EH (cell line): ENCODE measurements at places on chromosomes 3 and 15.

DNA sequence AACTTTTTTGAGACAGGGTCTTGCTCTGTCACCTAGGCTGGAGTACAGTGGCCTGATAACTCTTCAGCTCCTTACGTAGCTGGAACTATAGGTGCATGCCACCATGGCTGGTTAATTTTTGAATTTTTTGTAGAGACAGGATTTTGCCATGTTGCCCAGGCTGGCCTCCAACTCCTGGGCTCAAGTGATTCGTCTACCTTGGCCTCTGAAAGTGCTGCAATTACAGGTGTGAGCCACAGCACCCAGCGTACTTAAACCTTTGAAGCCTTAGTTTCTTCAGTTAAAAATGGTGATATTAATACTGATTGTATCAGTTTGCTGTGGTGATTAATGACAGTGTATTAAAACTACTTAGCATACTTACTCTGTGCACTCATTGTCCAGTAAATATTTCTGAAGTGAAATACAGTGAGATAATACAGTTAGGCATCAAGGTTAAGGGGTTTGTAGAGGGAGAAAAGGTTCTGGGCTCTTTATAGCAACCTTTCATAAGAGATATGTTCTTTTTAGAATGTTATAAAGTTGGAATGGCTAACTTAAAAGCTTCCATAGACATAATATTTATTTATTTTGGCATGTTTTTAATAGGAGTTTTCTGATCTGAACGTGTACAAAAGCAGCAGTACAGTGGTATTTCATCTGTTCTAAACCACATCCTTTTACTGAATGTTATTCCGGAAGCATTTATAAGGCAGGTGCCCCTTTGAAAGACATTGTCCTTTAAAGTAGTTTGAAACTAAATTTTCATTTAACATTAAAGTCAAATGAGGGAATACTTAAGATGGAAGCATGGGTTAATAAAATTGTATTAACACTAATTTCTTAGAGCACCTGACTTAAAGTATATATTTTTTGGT is 23.6 kb downstream of the NCK1 start:
- DNase-seq: no peak

- no peak for DNase-seq
Observed at GRCh38 chr15:63083541-63083940, 38.1 kb upstream of the LACTB start.

DNA sequence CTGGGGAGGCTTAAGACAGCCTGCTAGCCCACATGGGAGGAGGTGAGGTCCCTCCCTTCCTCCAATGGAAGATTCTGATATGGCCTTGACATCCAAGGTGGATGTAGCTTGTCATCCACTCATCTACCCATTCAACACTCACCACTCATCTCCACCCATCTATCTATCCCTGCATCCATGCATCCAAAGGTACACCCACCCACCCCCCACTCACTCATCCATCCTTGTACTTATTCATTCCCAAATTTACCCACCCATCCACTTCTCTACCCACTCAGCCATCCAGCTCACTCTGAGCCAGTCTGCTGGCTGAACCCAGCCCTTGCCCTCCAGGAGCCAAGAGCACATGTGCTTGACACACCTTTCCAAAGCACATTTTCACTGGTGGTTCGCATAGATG is 189.7 kb downstream of the TLE3 start:
- DNase-seq: no peak

- DNase-seq: no peak
Observed at GRCh38 chr3:134030379-134031347, 938 bp upstream of the SLCO2A1 start.

GRCh38 chr15:63231706-63232105 is 42.3 kb downstream of the RAB8B start:
- DNase-seq: no peak

DNA sequence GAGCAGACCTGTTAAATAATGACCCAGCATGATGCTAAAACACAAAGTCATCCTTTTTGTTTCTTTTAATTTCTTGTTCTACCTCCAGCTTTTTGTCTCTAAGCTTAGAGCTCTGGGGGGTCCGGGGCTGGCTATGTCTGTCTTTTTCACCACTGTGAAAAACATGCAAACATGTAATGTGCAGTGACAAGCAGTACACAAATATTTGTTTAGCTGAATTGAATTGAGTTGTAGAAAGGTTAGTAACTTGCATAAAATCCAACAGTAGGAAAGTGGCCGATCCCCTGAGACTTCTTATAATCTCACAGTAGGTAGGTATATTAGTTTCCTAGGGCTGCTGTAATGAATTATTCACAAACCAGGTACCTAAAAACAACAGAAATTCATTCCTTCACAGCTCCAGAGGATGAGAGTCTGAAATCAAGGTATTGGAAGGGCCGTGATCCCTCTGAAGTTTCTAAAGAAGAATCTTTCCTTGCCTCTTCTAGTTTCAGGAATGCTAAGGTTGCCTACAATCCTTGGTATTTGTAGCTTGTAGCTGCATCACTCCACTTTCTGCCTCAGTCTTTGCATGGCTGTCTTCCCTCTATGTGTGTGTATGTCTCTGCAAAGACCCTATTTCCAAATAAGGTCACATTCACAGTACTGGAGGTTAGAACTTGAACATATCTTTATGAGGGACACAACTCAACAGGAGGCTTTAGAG is 32.7 kb downstream of the ARL14 start:
- peak; percentile 3 for DNase-seq

DNA sequence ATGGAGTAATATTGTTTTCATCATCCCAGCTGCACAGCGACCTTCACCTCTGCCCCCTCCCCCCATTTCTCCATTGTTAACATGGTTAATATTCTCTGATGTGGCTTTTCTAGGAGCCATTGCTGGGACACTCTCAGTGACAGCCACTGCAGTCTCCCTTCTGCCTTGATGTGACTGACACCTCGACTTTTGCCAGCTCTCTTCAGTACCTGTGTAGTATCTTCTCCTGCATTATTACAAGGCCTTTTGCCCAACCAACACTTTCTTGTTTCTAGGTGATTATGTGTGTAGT is 179.8 kb downstream of the CLSTN2 start:
- DNase-seq: no peak
